Epithelial cell of proximal tubule (primary cell): ENCODE measurements at places on chromosomes 7 and 10. TPM values are rescaled to one million over a fixed set of nuclear protein-coding genes. Genes with fewer than 3 reads are reported as not detected.

DNA sequence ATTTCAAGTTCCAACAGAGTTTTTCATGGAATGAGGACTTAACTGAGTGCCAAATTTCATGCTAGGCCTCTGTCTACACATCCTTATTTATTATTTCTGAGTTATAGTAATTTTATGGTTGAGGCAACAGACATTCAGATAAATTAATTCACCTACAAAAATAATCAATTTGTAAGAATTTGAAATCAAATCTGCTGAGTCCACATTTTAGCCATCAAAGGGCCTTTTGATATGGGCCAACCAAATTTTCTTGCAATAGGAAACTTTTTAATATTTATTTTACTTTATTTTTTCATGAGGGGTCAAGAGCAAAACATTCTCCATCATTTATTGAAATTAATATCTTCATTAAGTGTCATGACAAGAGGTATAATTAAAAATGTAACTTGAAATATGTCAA, 875.5 kb downstream of the NRG3 start:
- no peak for DNase-seq

- no peak for DNase-seq
Measured at GRCh38 chr10:58384095-58384494, 1.1 kb upstream of the TFAM start.

DNA sequence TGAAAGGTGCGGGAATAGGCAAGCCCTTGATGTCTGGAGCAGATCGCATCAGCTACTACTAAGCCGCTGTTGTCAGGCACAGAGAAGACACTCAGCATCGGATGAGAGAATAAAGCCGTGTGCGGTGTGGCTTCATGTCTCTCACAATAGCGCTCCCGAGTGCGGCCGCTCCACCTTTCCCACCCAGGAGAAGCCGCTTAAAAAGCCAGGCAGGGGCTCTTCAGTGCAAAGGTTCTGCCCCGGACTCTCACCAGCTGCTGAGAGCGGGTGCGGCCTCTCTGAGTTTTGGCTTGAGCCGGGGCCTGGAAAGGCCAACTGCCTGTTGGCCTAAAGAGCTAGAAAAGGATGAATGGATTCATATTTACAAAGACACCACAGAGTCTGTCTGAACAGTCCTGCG, 600.6 kb downstream of the DNAJB6 start:
- DNase-seq = no peak

DNA sequence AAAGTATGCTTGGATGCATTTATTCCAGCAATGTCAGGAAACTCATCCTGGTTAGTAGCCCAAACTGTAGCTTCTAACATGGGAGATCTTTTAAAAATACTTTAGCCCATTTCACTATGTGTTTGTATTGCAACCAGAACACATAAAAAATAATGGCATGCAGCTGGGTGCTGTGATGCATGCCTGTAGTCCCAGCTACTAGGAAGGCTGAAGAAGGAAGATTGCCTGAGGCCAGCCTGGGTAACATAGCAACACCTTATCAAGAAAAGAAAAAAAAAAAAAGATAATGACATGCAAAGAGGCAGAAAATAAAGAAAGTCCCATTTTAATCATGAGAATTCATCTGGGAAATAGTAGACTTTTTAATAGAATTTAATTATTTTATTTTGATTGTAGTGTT, 517.0 kb upstream of the TEX47 start:
- DNase-seq = no peak

DNA sequence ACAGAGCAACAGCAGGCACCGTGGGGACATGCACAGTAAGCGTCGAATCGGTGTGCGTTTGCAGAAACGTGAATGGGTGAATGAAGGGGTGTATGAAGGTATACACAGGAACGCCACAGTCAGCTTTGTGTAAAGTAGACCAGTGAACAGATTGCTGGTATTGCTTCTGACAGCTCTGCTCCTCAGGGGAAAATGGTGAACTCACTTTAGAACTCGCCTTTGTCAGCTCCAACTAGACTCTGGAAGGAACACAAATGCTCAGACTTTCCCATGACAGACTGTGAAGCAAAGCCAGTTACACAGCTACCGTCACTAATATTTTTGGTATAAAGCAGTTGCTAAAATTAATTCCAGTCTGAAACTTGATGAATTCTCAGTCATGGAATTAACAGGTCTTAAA, 78.9 kb downstream of the CUX1 start:
- no peak for DNase-seq

GRCh38 chr7:4115941-4116610, 566.0 kb upstream of the FOXK1 start:
- no peak for DNase-seq

DNA sequence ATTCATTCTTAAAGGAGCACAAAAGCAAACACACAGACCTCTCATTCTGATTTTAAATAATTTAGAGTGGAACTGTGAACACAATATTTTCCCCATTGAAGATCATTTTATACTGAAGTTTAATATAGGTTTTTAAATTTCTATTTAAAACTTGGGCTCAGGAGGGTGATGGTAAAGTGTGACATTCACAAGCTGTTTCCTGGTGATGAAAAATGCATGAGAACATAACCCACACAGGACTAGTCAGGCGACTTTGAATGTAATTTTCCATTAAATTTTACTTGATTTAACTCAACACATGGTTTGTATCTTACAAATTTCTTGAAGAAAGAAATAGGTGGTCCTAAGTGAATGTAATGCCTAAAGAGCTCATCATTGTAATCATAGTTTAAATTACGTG, 143.6 kb downstream of the CDK14 start:
- no peak for DNase-seq

- no peak for DNase-seq
Measured at GRCh38 chr7:74216361-74216761, 6.6 kb downstream of the LAT2 start.

DNA sequence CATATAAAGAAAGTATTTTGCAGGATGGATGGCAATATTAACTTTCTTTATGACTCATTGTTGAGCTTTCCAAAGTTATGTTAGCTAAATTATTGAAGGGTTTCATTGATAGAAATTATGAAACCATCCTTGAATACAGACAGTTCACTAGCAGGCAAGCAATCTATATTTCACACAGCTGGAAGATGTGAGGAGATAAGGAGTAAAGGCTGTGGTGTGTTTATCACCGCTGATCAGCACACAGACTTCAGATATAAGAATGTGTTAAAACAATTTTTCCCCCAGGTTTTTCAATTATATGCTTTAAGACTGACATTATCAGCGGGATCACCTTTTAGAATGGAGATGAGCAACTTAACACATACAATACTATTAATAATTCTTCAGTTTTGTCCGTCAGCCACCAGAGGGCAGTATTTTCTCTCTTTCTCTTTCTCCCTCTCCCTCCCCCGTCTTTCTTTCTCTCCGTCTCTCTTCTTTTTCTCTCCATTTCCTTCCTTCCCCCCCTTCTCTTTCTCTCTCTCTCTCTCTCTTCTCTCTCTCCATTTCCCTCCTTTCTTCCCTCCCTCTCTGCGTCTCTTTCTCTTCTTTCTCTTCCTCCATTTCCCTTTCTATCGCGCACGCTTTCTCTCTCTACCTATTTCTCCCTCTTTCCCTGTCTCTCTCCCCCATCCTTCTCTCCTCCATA, 62.9 kb upstream of the FAM171A1 start:
- DNase-seq = no peak

DNA sequence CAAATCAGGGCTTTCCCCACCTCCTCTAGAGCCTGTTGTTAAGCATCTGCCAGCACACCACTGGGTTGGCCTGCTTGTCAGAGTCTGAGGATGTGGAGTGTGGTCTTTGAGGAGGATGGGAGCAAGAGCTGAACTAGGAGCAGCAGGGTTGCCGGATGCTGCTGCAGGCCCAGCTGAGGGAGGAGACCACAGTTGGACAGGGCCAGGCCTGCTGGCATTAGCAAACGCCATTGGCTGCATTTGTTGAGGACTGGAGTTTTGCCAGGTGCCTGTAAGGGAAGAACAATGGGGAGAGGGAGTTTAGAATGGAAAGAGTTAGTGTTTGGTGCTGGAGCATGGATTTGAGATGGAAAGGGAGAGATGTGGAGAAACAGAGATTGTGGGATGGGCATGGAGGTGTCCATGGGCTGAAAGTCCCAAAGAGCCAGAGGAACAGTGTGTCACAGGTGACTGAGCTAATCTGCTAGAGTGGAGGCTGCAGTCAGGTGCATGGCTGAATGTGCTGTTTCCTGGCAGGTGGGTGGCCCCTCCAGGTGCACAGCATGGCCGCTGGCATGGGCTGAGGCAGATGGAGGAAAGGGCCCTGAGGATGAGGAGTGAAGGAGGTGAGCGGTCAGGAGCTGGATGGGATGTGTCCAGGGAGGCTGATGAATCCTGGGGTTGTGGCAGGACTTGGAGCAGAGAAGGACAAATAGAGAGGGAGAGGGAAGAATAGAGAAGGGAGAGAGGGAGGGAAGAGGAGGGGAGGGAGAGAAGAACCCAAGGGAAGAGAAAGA, 40.7 kb downstream of the LEP start:
- DNase-seq = no peak

GRCh38 chr10:79052291-79053080, 16.3 kb upstream of the ZMIZ1 start:
- no peak for DNase-seq

DNA sequence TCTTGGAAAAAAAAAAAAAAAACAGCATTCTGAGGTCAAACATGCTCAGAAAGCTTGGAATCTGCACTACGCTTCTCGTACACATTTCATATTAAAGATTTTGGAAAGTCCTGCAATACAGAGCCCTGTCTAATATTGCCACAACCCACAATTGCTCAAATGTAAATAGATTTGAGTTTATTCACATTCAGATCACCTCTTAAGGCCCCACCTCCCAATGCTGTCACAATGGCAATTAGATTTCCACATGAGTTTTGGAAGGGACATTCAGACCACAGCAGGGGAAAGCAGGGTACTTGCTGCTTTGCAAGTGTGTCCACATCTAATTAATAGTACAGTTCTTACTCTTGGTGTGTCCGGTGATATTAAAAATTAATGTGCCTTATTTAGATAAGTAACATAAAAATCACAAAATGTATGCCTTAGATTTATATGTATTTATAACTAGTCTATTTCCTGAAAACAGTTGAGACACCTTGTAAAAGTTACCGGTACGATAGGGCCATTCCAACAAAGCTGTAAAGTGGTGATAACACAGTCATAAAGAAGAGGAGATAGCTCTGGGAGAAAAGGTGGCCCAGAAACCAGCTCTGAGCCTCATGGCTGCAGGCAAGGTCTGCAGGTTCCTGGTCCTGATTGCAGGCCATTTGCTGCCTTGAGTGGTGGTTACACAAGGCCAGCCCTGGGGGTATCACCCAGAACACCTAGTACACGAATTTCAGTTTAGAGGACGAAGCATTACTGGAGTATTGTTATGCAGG, 27.9 kb downstream of the EGFR start:
- no peak for DNase-seq

The LHFPL3 gene
- total RNA-seq = not detected in 2 replicates

The WIPF3 gene
- total RNA-seq = 0.23 and 0.36 TPM in 2 replicates

The PRKAR1B gene
- total RNA-seq = 12.2 and 23.0 TPM in 2 replicates

The NME8 gene
- not detected in 2 replicates for total RNA-seq
